ENCODE measurements at places on chromosomes 2 and 18.

DNA sequence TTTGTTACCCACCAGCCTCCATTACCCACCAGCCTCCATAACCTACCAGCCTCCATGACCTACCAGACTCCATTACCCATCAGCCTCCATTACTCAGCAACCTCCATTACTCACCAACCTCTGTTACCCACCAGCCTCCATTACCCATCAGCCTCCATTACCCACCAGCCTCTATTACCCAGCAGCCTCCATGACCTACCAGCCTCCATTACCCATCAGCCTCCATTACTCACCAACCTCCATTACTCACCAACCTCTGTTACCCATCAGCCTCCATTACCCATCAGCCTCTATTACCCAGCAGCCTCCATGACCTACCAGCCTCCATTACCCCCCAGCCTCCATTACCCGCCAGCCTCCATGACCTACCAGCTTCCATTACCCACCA is 133.3 kb upstream of the HS6ST1 start:
- DNase-seq: no peak

- no peak for DNase-seq
Measured at GRCh38 chr2:181805228-181806038, 86.1 kb upstream of the ITPRID2 start.

DNA sequence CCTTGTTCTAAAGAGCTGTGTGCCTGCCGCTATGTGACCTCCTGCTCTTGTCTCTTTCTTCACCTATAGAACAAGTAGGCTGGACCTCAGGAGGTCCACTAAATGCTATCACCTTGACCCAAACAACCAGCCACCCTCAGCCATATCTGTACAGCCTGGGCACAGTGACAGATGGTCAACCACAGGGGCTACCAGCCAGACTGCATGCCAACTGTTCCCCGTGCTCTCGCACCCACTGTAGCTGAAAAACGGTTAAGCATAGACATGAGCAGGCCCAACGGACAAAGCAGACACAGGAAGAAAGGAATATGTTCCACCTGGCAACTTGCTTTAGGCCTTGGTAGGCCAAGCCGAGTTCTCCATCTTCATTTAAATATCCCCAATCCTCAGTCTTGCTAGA is 43.2 kb upstream of the ACAA2 start:
- DNase-seq: no peak

- no peak for DNase-seq
Measured at GRCh38 chr2:129192117-129192516, 787.3 kb upstream of the RAB6C start.

GRCh38 chr2:178269438-178270224 is 75.3 kb downstream of the OSBPL6 start:
- no peak for DNase-seq

GRCh38 chr2:159606287-159606686 is 10.1 kb downstream of the BAZ2B start:
- no peak for DNase-seq

DNA sequence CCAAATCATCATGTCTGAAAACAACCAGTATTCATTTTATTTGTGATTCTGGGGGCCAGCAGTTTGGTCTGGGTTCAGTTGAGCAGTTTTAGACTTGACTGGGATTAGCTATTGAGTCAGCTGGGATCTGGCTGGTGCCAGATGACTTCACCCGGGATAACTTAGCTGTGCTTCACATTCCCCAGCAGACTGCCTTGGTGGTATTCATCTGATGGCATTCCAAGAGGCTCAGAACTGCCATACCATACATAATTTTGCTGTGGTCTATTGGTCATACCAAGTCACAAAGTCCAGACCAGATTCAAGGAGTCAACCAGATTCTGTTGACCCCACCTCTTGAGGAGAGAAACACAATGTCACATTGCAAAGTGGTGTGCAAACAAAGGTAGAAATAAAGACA is 7.8 kb upstream of the FSHR start:
- DNase-seq: no peak

GRCh38 chr2:71060871-71061270 is 7.6 kb upstream of the NAGK start:
- no peak for DNase-seq

DNA sequence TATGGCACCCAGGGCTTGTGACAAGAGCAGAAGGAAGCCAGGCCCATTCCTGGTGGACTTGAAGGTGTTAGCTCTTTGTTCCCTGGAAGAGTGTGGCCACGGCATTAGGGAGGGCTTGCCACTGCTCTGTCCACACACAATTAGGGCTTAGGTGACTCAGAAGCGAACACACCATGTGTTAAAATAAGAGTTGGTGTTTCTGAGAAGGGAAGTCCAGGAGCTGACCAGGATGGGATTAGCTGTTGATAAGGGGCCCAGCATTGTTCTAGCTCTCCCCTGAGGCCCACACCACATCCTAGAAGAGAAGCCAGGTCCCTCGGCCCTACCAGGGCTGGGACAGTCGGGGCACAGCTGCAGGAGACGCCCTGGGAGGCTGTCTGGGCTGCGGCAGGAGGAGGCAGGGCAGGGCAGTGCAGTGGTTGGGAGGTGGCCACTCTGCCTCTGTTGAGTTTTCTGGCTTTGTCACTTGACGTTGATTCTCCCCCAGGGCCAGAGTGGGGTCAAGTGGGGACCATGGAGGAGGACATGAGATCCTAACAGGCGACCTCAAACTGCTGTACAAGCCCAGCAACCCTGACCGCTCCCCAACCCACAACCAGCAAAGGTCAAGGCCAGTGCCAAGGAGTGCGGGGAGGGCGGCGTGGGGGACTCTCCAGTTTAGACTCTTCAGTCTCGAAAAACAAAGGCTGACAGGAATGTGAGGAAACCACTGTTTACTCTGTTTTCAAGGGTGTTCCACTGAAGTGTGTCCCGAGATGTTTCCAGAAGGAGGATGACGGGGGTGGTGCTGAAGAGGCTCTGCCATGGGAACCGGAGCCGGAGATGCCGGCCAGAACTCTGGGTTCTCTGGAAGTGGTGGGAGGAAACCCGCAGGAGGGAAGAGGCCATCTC is 16.8 kb downstream of the GNLY start:
- DNase-seq: no peak

DNA sequence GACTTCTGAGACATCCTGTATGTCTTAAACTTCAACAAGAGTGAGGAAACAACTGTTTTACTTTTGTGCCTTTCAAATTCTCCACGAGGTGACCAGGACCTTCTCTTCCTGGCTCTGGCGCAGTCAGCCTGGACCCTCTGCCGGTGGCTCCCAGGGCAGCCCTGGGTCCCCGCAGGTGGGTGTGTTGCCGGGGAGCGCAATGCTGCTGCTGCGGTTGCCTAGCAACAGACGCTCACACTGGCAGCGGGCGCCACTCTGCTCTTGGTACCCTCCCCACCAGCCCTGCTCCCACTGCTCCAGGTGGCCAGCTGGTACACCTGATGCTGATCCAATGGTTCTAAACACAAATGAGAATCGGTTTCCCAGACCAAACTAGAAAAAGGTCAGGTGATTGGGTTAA is 58.7 kb downstream of the GNAL start:
- DNase-seq: no peak

DNA sequence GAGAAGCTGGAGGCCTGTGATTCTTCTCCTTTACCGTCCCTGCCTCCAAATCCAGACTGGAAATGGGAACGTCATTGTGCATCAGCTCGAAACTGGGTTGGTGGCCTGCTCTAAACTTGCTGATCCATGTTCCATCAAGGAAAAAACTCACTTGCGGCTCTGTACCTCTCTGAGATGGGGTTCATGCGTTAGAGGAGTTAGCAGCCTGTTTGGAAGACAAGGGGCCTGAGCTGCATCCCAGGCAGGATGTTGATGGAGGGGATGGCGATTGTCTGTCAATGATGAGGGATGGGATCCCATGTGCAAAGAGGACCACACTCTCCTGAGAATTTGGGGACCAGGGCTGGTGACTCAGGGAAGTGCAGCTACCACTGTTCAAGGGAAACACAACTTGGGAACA is 26.0 kb downstream of the TWIST2 start:
- no peak for DNase-seq

DNA sequence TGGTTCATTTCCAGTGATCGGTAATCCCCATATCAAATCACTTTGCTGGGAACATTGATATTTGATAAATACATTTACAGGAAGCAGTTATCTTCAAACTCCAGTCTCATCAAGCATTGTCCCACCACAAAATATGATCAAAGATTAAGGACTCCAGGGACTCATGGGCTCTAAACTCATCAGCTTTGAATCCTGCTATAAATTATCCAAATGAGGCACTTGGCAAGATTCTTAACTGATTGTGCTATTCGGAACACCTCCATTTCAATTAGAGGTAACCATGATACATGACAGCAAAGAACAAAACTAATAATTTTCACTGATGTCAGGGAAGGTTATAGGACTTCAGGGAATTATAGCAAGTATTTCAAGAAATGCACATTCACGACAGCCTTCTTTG is 1088.1 kb upstream of the PIK3C3 start:
- no peak for DNase-seq

- no peak for DNase-seq
Measured at GRCh38 chr18:63317556-63317946, 2.0 kb downstream of the BCL2 start.

DNA sequence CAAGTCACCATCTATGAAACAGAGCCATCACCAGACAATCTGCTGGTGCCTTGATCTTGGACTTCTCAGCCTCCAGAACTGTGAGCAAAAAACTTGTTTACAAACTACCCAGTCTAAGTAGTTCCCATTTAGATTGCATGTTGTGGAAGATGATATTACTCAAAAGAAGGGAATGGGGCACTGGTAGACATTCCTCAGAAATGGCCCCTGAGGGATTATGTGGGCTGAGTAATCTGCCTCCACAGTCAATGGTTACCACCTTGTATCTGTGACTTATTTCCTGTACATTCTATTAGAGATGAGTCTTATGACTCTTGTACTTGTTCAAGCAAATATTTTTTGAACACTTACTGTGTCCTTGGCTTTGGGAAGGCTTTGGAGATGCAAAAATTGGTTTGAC is 160.4 kb downstream of the NUP35 start:
- no peak for DNase-seq

GRCh38 chr2:172097557-172098131 is 5.1 kb downstream of the DLX2 start:
- no peak for DNase-seq

GRCh38 chr2:177496921-177497320 is 104.3 kb downstream of the AGPS start:
- no peak for DNase-seq

- DNase-seq: no peak
Measured at GRCh38 chr18:13376298-13376840, 157.8 kb downstream of the LDLRAD4 start.

- DNase-seq: no peak
Measured at GRCh38 chr2:37966326-37966725, 41.2 kb downstream of the RMDN2 start.

- DNase-seq: no peak
Measured at GRCh38 chr2:86787736-86788135, 3.0 kb downstream of the CD8A start.

GRCh38 chr2:9050122-9050809 is 46.8 kb upstream of the MBOAT2 start:
- DNase-seq: no peak

DNA sequence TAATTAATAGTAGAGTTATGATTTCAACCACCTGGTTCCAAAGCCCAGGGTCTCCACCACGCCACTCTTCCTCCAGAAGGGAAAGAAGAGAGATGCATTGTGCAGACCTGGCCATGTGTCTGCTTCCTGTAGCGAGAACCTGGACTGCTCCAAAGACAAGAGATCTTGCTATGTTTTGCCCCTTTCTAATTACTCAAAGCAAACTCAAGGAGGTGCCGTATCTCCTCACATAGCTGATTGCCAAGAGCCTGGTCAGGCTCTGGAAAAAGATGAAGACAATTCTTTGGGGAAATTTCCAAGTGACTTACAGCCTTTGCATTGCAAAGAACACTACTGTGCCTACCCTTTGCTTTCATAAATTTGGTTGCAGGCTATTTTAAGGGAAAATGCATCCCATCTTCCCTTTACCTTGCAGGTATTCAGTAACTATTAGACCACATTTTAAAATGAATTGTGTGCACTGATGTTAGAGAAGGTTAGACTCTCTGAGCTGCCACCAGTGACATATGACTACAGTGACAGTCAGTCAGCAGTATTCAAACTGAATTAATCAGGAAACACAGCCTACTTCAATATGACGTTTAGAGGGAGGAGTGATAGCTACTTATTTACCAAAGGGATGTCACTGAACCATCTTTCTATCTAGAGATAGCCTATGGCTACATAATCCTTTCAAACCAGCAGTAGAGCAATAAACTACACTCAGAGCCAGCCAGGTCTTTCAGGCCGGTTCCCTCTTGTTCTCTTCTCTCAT is 842.1 kb upstream of the FANCL start:
- DNase-seq: no peak

DNA sequence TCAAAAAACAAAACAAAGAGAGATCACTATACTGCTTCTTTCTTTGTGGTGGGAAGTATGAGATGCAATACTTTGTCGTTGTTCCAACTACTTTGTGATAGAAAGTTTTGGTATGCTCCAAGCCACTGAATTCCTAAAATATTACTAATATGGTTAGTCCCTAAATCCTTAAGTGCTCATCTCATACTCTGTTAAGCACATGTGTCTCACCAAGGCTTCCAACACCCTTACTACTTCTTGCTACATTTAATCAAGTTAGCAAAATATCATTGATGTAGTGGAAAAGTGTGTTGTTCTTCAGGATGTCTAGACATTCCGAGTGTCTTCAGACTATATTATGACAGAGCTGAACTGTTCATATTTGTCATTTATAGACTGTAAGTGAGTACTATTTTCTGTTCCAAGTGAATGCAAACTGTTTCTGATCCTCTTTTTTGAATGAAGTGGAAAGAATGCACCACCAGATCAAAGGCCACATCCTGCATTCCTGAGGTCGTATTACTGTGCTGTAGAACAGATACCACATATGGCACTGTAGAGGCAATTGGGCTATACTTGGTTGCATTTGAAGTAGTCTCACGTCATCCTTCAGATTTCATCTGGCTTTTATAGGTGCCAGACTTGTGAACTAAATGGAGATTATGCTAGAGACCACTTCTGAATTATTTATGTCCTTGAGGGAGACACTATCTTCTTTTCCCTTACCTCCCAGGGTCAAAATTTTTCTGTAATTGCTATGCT is 298.4 kb upstream of the ZNF521 start:
- no peak for DNase-seq

GRCh38 chr2:28486526-28486925 is 9.3 kb upstream of the PLB1 start:
- no peak for DNase-seq

GRCh38 chr18:14922031-14922430 is 174.1 kb downstream of the ANKRD30B start:
- no peak for DNase-seq

GRCh38 chr2:46535360-46535759 is 56.0 kb downstream of the TMEM247 start:
- no peak for DNase-seq

DNA sequence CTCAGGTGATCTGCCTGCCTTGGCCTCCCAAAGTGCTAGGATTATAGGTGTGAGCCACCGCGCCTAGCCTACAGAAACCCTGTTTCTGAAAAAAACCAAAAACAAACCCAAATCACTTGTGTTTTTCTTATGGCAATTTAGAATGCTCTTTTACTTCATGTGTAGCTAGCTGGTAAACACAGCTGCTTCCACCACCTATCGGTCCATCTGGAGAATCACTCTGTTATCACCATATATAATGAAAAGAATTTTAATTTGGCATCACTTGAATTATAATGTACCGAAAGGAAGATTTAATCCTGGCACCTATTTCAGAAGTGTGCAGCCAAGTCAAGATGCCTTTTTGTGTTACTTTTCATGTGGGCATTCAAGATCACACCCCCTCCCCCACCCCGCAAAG is 86.5 kb upstream of the ITGB6 start:
- DNase-seq: no peak

GRCh38 chr2:200430017-200430416 is 79.9 kb downstream of the KCTD18 start:
- no peak for DNase-seq

Measured in stimulated activated CD8-positive, alpha-beta memory T cell treated with anti-CD3 and anti-CD28 coated beads, Interleukin-15, amount 100 ng/mL, for 4 hours (primary cell).